ENCODE measurements at places on chromosomes 7 and 10.

GRCh38 chr7:27240015-27240731 lies 2.4 kb upstream of the EVX1 start:
- DNase-seq: no peak

DNA sequence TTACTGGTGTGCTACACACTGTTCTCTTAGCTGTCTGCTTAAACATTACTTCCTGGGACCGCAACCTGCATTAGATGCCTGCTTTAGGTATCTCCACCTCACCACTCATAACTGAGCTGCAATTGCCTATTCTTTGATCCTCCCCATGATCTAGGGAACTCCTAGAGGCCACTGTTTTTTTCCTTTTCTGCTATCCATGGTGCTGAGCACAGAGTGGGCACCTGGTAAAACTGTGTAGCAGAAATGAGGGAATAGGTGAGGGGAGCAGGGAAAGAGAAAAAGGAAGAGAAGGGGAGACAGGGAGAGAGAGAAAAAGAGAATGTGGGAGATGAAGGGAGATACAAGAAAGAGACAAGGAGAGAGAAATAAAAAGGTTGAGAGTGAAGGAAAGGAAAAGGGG lies 434.9 kb downstream of the ADRA2A start:
- no peak for DNase-seq

DNA sequence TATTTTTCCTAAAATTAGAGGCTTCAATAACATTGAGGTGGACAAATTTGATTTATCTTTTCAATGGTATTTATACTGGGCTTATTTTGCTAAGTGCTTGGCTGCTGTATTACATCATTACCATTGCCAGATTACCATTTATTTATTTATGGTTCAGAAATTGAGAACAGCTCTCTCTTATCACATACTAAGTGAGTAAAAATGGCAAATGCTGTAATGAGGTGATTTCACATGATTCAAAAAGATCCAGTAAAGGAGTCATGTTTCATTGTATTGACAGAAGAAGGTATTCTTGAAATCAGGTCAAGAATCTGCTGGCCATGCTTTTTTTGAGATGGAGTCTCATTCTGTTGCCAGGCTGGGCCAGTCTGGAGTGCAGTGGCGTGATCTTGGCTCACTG lies 322.6 kb downstream of the KIF20B start:
- DNase-seq: no peak

GRCh38 chr10:62399211-62399610 lies 25.0 kb downstream of the ZNF365 start:
- no peak for DNase-seq

GRCh38 chr10:79269443-79269842 lies 77.8 kb upstream of the PPIF start:
- no peak for DNase-seq

DNA sequence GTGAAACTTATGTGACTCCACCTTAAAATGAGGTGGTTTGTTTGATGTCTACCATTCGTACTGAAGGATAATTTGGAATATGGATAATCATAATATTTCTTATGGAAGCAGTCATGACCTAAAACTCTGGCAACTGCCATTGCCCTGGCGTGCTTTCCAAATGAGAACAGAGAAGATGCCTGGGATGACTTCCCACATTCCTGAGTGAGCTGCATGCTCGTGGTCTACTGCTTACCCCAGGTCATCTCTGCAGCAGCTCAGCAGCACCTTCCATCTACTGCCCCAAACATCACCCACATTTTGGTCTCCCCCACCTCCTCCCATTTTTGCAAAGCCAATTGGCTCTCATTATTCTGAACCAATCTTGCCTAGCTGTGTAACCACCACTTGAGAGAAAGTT lies 40.1 kb downstream of the LYZL1 start:
- DNase-seq: no peak

DNA sequence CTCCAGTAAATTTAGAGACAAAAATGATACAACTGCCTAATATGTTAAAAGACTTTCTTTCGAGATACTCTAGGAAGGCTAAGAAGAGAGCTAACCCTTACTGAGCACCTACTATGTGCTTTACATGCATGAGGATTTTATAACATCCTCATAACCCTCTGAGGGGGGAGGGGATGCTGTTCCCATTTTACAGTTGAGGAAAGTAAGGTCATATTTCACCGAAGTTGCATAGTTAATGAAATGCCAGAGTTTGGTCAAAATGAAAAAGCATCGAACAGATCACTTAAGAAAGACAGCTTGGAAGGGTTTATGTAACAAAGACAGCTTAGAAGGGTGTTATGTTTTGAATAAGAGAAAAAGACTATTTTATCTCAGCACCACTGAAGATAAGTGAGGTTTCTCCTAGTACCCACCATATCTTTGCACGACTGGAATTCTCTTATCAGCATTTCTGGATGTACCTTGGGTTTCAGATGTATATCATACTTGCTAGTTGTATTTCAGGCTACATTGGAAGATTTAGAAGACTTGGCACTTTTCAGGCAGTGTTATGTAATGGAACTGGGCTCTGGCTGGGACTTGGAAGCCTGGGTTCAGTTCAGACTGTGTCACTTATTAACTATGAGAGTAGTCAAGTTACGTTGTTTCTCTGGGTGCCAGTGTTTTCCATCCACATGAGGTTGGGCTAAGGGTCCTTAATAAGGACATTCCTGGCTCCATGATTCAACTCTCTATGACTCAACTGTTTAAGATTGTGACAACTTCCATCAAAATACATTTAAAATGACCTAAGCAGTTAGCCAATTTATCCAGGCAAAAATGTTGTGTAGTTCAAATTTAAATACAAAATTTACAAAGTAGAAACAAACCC lies 6.0 kb downstream of the RHOBTB1 start:
- no peak for DNase-seq

DNA sequence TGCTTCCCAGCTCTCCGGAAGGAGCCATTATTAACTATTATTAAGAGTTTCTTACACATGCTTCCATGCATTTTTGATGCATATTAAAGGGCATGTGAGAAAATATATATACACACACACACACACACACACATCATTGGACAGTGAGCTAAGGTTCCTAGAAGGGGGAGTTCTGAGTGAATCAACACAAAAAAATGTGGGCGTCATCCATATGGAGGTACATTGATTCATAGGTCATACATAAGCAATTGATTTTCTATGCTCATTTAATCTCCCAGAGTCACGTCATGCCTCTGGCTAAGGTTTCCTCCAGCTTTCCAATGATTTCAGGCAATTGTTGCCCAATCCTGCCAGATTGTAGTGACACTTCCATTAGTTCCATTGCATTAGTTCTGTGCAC lies 269.4 kb downstream of the DNAJB9 start:
- DNase-seq: no peak

DNA sequence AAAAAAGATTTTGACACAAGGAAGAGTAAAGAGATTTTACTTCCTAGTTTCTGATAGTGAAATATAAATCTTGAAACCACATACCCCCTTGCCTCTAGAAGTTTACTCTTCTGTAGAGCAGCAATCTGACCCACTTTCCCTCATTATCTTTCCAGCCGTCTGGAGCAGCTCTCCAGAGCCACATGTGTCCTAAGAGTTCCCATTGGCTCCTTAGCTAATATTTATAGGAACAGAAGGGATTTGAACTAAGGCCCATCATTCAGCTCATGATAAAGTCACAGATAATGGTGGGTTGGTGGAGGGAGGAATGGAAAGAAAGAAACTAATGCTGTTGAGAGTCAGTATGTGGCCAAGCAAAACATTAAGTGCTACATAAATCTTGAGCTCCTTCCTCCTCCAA lies 121.8 kb downstream of the INHBA start:
- no peak for DNase-seq

GRCh38 chr7:158957510-158957906 lies 101.2 kb downstream of the DYNC2I1 start:
- peak; percentile 70 for DNase-seq

GRCh38 chr10:68900427-68901104 lies 549 bp upstream of the DDX50 start:
- no peak for DNase-seq

GRCh38 chr7:70590126-70590854 lies 541.7 kb upstream of the GALNT17 start:
- no peak for DNase-seq

DNA sequence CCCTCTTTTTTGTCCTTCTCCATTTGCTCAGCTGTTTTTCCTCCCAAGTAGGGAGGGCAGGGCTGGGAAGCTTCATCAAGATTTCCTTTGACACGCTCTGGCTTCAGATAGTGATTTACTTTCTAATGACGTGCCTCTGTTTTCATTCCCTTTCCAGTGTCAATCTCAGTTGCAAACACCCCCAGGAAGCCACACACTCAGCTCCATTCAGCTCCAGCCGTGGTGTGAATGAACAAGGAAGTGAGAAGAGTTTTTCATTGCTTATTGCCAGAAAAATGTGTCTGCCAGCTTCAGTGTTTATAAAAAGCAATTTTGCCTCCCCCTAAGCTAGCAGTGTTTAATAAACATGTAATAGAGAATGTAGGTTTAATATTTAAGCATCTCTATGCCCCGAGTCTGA lies 108.7 kb upstream of the DPP6 start:
- DNase-seq: no peak

- no peak for DNase-seq
These were observed 107.4 kb downstream of the WDFY4 start for GRCh38 chr10:48792121-48792520.

GRCh38 chr7:123751821-123752220 lies 3.0 kb upstream of the WASL start:
- no peak for DNase-seq

DNA sequence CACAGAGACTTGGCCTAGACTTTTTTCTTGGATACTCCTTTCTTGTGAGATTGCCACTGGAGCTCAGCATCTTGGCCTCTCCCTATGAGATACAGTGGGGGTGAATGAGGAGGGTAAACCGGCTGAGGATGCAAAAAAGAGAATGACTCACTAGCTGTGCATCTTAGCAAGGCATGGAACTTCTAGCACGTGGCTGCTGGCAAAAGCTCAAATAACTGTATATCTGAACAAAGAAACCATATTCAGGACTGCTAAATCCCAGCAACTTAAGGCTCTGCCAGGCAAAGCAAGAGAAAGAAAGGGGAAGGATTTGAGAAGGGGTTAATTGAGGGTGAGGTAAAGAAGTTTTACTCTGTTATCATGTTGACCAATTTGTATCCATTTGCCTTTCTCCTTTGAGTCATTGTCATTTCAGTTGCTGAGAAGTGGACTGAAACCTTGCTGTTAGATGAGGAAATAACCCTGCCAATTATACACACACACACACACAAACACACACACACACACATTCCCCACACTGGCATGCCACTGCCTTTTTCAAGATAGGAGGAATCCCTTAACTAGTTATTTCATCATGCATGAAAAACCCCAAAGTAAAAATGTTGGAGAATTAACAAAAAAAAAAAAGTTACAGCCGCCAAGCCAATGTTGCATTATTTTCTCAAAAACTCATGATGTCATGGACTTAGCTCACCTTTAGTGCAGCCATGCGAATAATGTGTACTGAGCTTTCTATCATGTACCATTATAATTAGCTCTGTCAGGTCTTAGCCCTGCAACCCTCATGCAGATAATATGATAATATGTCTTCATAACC lies 997.3 kb downstream of the LRMDA start:
- DNase-seq: no peak

DNA sequence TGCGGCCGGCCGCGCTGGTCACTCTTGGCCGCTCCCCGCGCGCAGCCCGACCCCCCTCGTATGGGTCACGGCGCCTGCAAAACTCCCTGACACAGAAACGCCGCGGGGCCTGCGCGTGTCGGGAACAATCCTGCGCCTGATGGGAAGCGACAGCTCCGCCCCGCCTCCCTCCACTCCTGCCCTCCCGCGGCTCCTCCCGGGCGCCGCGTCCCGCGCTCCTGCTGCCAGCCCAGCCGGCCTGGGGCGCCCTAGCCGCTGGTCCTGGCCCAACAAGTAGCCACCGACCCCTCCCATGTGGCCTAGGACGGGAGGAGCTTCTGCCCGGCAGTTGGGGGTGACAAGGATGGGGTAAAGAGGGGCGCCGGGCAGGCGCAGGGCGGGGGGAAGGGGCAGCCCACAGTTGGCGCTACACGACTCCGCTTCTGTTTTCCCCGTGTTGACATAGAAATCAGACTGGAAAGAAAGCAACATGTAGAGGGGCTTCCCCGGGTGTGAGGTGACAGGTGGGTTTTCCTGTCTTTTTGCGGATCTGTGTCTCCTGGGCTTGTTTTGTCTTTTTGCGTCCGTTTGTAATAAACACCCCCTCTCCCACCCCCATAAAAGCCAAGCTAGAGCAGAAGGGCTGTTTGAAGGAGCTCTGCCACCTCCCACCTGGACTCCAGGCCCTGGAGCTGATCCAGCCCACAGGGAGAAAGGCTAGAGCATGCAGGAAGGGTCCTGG lies 35.1 kb upstream of the PAX2 start:
- no peak for DNase-seq

DNA sequence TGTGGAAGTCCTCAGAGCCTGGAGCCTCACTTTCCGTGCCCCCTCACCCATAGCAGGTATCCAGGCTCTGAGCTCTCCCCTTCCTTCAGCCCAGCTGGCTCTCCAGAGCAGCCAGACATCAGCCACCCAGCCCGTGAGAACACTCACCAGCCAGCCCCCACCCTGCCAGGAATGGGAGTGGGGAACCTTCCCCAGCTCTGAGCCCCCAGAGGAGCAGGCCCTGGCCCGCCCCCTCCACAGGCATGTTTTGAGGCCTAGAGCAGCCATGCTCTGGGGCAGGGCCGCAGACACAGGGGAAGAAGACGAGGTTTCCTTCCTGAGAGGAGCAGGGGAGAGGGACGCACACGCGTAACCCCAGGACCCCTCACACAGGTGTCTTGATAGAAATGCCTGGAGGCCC lies 70.0 kb upstream of the COL13A1 start:
- DNase-seq: no peak

DNA sequence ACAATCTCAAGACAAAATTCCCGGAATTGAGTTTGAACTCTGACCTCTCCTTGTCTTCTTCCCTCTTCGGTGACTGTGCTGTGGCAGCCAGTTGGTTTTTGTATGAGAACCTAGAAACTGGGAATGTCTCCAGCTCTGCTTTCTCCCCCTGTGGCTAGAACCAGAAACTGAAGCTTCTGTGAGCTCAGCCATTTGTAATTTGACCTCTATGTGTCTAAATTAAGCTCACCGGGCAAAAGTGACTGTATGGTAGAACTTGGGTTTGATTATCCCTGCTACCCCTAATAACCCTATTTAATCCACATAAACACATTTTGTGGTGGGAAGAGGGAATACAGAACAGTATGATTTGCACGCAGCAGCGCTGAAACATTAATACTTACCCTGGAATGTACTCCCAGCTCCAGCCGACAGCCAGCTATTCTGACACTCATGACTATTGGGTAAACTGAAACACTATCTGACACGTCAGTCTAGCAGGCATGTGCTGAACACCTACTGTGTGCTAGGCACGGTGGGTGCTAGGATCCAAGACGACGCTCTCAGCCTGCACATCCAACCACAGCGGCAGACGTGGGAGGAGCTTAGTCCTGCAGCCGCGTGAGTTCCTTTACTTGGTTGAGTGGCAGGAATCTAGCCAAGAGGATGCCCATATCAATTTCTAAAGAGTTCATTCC lies 324.8 kb downstream of the SFMBT2 start:
- no peak for DNase-seq

GRCh38 chr10:24425151-24425550 lies 216.2 kb downstream of the KIAA1217 start:
- DNase-seq: no peak

DNA sequence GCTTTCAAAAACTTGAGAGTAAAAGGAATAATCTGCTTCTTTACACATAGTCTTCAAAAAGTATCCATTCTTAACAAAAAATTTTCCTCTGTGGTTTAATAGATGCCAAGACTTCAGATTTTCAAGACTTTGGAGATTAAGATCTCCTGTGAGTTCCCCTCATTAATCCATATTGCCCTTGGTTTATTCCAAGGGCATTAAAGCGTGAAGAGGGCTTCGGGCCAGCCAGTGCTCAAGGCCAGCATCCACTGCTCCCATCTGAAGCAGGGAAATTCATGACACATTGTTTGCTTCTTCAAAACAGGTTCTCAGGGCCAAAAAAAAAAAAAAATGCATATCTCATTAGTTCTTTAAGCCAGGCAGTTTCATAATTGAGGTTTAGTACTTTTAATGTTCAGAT lies 137.3 kb upstream of the RHOBTB1 start:
- no peak for DNase-seq

Data from NCI-H187 treated with DMSO at 0.1 percent for 48 hours (cell line).